ENCODE measurements at places on chromosomes 1 and 21.

GRCh38 chr1:223654083-223654482 lies 11.4 kb downstream of the CAPN8 start:
- DNase-seq = no peak

DNA sequence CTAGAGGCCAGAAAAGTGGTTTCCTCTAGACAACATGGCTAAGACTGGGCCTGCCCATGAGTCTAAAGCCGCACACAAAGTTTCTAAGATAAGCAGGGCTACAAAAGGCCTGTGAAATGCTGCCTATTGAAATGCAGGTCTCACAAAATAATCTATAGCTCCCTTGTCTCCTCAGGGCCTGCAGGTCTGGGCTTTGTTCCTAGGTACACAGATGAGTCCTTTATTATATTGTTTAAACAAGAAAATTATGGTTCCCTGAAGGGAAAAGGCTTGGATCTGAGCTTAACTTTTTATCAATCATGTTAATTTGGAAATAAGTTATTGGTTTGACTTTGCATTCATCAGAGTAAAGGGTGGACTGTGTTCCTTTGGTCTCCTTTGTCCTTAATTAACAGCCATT lies 413.4 kb upstream of the BEND5 start:
- DNase-seq = no peak

DNA sequence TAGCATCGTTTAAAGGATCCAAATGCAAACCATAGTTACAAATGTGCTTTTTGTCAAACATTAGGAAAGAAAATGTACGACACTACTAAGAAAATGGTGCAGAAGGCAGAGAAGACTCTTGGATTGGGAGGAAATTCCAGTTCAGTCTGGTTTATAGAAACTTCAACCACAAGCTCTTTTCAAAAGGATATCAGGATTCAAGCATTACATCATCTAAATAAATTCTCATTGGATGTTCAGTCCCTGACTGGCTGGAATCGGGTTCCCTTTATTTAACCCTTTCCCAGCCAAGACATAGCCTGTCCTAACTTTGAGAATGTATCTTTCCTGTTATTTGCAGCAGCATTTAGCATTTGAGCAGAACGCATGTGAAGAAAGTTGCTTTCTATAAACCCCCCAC lies 184.6 kb downstream of the LMO4 start:
- DNase-seq = no peak

DNA sequence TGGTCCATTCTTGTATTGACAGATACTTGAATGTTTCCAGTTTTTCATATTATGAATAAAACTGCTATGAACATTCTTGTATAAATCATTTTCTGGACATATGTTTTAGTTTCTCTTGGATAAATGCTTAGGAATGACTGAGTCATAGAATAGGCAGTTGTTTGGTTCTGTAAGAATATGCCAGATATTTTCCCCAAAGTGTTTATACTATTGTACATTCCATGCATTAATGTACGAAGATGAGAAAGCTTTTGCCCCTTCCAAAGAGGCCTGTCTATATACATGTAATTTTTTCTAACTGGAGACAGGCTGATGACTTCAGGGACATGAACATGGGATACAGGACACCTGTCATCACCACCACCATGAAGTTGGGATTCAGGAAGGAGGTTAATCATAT lies 11.3 kb downstream of the NBPF3 start:
- no peak for DNase-seq

DNA sequence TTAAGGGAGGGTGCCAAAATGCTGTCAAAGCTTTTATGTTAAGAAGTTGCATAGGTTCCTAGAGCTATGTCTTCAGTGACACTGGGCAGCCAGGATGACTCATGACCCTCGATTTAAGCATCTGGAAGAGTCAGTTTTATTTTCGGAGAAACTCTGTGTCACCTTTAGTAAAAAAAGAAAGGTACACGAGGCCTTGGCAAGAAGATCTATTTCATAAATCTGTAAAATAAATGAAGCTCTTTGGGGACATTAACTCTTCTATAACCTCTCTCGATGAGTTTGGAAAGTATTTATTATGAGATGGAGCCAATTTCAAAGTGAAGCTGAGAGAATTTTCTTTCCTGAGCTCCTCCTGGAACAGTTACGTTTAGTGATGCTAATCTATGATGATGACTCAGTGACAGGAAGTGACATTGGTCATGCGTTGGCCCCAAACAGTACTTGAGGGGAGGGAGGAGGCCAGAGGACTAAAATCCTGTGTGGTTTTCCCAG lies 156.5 kb downstream of the HLX start:
- no peak for DNase-seq

DNA sequence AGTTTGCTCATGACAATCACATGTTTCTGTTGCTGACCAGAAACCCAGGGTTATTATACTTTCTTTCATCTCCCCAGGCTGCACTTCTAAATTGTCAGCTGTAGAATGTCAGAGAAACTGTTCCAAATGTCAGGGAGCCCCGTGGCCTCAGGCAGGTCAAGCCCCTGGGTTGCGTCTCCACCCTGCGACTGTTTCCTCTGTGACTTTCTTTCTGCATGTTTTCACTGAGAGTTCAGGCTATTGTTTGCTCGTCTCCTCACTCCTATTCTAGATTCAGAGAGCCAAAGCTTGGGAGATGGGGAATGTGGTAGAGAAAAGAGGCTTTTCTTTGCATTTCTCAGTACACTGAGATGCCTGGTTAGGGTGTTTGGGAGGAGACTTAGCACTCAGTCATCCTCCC lies 97.4 kb downstream of the CENPF start:
- no peak for DNase-seq

DNA sequence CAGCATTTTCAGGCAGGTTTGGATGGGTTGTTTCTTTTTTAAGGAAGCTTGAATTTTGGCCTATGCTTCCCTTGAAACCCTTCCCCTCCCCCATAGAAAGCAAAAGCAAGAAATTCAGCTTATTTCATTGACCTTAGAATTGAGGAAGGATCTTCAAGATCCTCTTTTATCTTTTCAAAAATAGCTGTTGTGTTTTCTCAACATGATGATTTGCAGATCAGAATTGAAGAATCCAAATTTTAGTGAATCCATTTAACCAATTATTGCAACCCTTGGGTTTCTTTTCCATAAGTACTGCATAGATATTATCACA lies 73.7 kb downstream of the LRRC8C start:
- no peak for DNase-seq

DNA sequence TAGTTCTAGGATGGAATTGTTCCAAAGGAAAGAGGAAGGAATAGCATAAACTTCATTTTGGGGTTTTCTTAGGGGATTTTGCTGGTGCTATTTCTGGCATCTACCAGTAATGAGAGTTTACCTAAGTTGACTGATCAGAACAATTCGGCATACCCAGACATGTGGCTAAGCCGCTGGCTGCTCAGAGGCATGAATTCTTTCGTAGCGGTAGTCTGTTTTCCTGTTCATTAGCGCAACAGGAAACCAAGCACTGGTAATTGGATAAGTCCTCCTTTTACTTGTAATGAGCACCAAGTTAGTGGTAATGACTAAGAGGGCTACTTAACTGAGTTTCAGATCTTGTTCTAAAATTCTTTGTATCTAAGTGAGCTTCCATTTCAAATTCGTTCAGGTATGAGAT lies 38.6 kb downstream of the C21orf91 start:
- DNase-seq = no peak

- DNase-seq = no peak
Measured at GRCh38 chr1:110542725-110543124, 23.8 kb upstream of the KCNA10 start.

- no peak for DNase-seq
Measured at GRCh38 chr1:202281316-202282024, 60.3 kb downstream of the UBE2T start.

DNA sequence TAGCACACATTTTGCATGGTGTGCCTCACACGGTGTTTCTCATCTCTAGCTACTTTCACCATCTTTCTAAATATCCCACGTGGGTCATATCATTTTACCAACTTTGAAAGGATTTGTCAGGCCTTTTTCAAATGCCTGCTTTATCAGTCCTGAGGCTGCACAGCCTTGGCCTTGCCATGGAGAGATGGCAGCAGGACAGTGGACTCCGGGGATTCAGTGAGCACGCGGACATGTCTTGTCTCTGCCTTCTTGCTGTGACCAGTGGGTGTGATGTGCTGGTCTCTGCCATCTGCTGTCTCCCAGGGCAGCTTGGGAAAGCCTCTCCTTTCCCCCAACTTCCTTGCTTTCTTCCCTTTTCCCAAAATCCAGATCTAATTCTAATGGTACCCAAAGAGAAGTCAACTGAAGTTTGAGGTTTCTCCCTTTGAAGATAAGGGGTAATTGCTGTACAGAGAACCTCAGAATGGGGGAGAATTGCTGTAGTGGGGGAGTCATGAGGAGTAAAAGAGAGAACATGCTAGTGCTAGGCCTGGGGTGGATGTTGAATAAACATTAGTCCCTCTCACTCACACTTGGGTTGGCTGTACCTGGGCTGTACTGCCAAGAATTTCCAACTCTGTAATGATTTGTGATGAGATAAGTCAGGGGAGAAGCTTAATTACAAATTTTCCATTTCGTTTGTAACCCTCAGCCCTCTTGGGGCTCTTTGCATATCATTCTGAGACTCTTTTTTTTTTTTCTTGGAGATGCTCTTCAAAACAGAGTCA lies 99.5 kb downstream of the GALNT2 start:
- DNase-seq = no peak

DNA sequence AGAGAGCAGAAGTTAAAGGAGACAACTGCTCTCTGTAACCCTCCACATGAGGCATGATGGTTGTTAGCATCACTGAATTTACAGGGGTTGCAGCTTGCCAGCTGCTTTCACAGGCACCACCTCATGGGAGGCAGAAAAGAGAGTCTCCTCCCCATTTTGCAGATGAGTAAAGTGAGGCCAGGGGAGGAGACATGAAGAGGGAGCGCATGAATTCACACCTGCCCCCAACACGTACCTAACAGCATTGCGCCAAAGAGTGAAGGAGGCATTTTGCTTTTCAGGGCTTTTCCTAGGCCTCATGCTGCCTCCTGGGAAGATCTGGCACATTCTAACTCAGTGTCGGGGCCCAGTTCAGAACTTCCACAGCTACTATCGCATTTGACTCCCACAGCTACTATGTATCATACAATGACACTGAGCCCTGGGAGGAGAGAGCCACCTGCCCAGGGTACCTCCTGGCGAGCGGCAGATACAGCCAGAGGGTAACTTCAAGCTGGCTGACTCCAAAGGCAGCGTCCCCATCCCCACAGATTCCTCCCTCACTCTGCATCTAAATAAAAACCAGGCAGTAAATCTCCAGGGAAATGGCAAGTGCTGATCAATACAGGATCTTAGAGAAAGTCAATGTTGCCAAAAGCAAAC lies 34.0 kb downstream of the GLIS1 start:
- no peak for DNase-seq

DNA sequence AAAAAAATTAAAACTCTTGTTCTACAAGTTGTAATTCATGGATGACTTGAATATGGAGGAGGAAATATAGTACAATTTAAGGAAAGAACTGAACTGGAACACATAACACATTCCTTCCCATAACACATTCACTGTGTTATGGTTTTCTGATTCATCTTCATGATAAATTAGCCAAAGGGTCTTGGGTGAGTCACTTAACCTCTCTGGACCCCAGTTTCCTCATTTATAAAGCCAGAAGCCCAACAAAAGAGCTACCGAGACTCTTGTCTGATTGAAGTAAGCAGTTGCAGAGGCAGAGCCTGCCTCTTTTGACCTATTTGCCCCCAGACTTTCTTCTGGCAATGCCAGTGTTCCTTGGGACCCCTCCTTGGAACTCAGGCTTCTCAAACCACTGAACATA lies 161.9 kb upstream of the KCTD3 start:
- no peak for DNase-seq

DNA sequence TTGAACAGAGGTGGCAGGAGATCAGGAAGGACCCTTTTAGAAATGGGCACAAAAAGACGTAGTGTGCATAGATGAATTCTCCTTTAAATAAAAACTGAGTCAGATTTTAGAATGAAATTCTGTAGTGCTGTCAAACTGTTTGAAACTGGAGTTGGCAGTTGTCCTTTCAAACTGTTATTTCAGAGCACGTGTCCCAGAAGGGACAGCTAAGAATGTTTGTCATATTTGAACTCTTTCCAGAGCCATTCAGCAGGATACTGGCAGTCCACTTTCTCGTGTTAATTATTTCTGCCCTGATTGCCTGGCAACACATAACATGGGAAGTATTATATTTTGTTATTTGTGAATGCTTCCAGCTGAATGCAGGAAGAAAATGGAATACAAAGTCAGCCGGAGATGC lies 212.3 kb upstream of the DPYD start:
- DNase-seq = no peak

- peak; percentile 91 for DNase-seq
Measured at GRCh38 chr1:156727926-156728598, at the start of gene METTL25B. METTL25B (plus strand) TSS chr1:156728469; CDS start chr1:156729105, 636 bp downstream.

DNA sequence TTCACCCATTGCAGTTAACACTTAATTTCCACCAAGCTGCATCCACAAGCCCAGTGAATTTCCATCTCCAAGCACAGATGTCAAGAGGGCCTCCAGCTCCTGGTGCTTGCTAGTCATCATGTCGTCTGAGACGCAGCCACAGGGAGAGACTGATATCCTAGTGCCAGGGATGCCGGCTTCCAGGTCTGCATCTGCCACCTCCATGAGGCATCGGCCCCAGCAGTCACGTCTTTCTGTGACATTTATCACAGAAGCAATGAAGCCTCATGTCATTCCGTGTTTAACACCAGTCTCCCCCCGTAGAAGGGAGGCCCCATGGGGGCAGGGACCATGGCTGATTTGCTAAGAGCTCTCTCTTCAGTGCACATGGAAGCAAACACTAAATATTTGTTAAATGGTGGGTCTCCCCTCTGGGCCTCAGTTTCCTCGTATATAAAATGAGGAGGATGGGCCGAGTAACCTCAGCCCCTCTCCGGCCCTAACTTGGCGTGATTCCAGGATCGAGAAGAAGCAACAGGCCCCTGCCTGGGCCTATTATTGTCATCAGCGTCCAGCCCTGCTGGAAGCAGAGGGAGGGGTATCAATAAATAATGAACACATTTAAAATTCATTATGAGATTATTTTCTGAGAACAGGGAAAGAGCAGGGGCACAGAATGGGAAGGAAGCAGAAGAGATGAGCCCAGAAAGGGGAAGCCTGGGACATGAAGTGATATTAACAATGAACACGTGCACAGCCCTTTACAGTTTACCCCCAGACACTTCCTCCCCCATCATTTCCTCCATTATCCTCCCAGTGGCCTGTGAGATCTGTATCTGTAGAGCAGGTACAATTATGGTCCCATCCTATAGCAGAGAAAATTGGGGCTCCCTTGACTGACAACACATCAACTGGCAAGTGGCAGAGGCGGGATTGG lies 837 bp upstream of the C1QB start:
- no peak for DNase-seq

GRCh38 chr1:44460107-44460882 lies 55.2 kb downstream of the RNF220 start:
- DNase-seq = no peak

GRCh38 chr1:109603229-109603628 lies 16.2 kb downstream of the GNAT2 start:
- DNase-seq = no peak

Data from activated CD8-positive, alpha-beta memory T cell treated with anti-CD3 and anti-CD28 coated beads for 24 hours (primary cell).